ENCODE measurements at places on chromosomes 2 and 18.
A peak's percentile ranks its signal among the peaks of the same experiment; 100 is the strongest.

- DNase-seq, result no peak
Measured at GRCh38 chr2:119782308-119783027, 22.7 kb downstream of the PTPN4 start.

GRCh38 chr2:230318190-230319121, 8.5 kb upstream of the SP140L start:
- no peak for DNase-seq

GRCh38 chr2:169865492-169865891, 38.2 kb downstream of the UBR3 start:
- no peak for DNase-seq

DNA sequence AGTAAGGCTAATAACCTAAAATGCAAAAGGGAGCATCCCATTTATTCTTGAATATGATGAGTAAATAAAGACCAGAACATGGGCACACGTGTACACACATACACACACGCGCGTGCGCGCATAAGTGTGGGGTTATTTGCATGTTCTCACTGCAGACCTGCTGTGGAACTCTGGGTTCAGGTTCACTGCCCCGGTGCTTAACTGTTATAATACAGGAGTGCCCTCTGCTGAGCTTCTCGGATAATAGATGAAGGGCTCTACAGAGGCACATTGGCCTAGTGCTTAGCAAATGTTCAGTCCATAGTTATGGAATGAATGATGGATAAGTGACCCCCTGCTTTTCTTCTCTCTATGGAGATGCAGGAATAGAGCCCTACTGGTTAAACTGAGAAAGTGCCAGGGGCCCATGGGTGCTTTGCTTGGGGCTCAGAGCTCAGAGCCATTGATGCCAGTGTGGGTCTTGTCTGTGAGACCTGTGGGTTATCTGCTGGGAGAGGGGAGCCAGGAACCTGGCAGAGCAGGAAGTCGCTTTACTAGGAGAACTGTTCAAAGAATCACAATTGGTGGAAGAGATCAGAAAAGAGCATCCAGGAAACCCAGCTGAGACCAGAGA, 3.6 kb upstream of the ARL4C start:
- DNase-seq, result peak; percentile 69
